H4 (cell line): ENCODE measurements at places on chromosomes 1 and 21. TPM values are rescaled to one million over a fixed set of nuclear protein-coding genes. Genes with fewer than 3 reads are reported as not detected.

The TTC24 gene
- not detected in 2 replicates for total RNA-seq

DNA sequence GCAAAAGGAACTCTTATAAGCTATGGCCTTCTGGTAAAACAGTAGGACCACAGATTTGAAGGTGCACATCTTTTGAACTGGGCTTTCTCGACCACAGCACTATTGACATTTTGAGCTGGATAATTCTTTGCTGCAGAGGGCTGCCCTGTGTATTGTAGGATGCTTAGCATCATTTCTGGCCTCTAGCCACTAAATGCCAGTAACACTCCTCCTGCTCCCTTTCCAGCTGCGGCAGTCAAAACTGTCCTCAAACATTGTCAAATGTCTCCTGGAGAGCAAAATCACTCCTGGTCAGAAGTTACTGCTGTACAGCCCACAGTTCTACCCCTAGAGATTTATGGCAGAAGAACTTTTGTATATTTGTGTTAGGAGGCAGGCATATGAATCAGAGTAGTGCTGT is 836.7 kb downstream of the PLA2G4A start:
- DNase-seq: no peak

- DNase-seq: no peak
These were observed 756 bp downstream of the RLF start for GRCh38 chr1:40161888-40162397.

The STK40 gene
- total RNA-seq: 25.1 and 25.3 TPM in 2 replicates

DNA sequence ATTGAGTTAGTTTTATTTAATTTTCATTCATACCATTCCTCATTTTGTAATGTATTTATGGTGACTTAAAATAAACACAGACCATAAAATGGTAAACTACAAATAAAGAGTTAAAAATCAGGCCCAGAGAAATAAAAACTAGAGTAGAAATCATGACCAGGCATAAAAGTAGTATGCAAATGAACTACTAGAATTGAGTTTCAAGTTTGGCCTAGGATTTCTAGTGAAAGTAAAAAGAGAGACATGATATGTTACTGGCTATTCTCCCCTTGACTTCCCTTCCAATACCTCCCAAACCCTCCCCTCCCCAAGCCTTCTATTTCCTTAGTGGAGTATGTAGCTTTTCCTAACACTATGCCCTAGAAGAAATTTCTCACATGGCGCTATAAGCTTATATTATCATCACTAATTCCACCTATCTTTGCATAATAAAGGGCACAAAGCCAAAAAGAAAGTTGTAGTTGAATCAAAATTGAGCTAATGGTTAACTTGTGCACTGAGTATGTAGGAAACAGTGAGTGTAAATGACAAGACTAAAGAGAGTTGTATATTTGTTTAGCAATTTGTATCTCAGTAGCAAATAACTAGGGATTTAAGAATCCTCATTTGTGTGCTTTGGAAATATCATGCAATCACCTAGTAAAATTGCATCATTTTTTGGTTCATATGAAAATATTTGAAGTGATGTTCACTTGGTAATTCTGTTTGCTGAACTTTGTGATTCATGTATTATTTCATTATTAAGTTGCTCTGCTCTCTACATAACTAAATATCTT is 29.7 kb upstream of the CDC14A start:
- no peak for DNase-seq

DNA sequence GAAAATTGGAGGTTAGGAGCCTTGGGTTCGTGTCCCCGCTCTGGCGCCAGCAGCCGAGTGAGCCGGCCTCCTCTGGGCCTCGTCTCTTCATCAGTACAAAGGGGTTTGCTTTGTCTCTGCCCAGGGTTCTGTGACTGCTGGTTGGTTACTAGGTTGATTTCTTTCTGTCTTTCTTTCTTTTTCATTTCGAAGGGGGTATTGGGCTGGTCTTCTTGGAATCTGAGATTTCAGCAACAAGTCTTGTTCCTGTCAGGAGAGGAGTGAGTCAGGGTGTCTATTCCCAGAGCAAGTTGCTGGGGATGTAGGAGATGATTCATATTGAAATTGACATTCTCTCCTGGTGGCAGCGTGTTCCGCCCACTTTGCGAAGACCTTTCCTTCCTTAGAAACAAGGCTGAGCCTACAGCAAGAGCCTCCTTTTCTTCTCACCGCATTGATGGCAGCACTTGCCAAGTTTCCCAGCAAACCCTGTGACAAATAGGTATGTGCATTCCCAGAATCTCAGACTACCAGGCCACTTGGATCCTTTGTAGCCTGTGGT is 79.2 kb downstream of the MAN1C1 start:
- DNase-seq: peak; percentile 61

The ELAVL4 gene
- total RNA-seq: 0.04 and 0.17 TPM in 2 replicates

GRCh38 chr1:84272401-84272800 is 29.1 kb upstream of the SAMD13 start:
- DNase-seq: no peak

- peak; percentile 71 for DNase-seq
These were observed 23.0 kb upstream of the ZBTB40 start for GRCh38 chr1:22428672-22429071.

GRCh38 chr1:179996099-179996498 is 41.5 kb downstream of the CEP350 start:
- no peak for DNase-seq

GRCh38 chr1:162072740-162073139 is 3.2 kb downstream of the NOS1AP start:
- no peak for DNase-seq

- DNase-seq: peak; percentile 6
These were observed 3.3 kb upstream of the FMO4 start for GRCh38 chr1:171310661-171311087.

DNA sequence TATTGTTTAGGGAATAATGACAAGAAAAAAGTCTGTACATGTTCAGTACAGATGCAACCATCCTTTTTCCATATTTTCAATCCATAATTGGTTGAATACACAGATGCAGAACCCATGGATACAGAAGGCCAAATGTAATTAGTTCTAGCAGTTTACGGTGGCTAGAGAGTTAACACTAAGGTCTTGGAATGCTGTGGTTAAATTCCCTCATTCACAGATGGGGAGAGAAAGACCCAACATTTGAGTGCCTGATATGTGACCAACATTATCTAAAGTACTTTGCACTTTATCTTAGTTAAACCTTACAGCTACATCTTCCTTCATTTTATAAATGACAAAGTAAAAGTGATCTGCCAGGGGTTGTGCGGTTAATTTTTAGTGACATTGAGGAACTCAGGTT is 5.3 kb downstream of the SCMH1 start:
- no peak for DNase-seq

The HMGCS2 gene
- total RNA-seq: 0.87 and 3.8 TPM in 2 replicates

- no peak for DNase-seq
These were observed 74.1 kb downstream of the GALNT2 start for GRCh38 chr1:230141021-230141648.

GRCh38 chr1:90782046-90782445 is 64.9 kb upstream of the BARHL2 start:
- DNase-seq: no peak

The PFKL gene
- 51.0 and 77.6 TPM in 2 replicates for total RNA-seq

The S100A12 gene
- total RNA-seq: not detected in 2 replicates

The FCRL5 gene
- not detected in 2 replicates for total RNA-seq

GRCh38 chr1:222736470-222736869 is 532 bp upstream of the FAM177B start:
- no peak for DNase-seq

- DNase-seq: no peak
These were observed 94.0 kb downstream of the SLC35F3 start for GRCh38 chr1:233998456-233998855.

GRCh38 chr1:15218287-15219279 is 28.4 kb upstream of the FHAD1 start:
- DNase-seq: peak; percentile 38

DNA sequence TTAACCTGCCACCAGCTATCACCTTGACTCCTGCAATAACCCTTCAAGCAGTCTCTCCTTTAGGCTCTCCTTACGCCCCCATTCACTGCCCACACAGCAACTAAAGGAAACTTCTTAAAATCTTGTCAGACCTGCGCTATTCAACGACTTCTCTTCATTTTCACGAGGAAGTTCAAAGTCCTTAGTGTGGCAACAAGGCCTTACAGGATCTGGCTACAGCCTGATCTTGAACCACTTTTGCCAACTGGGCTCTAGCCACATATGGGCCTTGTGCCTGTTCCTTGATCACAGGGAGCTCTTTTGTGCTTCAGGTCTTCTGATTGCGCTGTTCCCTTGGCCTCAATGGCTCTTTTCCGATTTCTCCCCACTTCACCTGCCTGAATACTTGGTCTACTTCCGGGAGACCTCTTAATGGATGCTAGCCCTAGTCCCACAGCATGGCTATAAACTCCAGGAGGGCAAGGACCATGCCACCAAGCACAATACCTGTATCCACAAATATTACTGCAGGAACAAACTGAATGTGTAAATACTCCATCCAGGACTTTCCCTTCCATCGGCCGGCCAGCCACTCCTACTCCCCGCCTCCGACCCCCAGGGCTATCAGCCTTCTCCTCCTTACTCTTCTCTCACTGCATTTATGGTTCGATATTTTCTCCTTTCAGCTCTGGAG is 2.3 kb upstream of the CTNNBIP1 start:
- no peak for DNase-seq

- DNase-seq: peak; percentile 23
These were observed 132.9 kb upstream of the DPYD start for GRCh38 chr1:98053471-98054366.

- DNase-seq: no peak
These were observed 2.8 kb downstream of the AGTRAP start for GRCh38 chr1:11738783-11739182.

DNA sequence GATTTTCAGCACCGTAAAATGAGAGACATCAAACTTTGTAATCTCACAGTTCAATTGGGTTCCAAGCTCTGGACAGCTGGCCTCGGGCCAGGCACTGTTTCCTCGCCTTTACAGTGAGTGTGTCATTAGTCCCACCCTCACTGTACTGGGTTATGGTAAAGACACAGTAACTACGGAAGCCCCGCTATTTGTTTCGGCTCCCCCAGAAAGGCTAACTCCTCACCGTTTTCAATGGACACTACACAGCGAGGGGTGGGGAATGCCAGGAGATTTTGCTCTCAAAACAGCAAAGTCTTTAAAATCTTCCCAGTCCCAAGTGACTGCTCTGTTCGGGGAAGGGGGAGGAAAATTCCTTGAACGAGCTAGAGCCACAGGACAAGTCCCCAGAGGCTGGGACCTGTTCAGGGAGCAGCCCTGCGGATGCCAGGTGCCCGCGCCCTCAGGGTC is 757 bp upstream of the SPSB1 start:
- no peak for DNase-seq

- no peak for DNase-seq
These were observed 9.8 kb upstream of the IRF2BP2 start for GRCh38 chr1:234619794-234620247.
